ENCODE measurements at places on chromosomes 2 and 18.

DNA sequence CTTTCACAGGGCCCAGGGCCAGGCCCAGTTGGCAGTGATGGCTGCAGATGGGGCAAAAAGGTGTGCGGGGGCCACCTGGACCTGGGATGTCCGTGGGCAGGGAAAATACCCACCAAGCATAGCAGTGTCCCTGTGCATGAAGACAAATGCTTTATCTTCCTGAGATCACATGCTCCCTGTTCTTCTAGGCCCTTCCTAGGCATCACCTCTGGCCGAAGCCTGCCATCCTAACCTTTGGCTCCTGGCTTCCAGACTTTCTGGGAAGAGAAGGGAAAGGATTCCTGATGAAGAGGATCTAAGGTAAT lies 105.0 kb upstream of the SMAD2 start:
- no peak for DNase-seq

DNA sequence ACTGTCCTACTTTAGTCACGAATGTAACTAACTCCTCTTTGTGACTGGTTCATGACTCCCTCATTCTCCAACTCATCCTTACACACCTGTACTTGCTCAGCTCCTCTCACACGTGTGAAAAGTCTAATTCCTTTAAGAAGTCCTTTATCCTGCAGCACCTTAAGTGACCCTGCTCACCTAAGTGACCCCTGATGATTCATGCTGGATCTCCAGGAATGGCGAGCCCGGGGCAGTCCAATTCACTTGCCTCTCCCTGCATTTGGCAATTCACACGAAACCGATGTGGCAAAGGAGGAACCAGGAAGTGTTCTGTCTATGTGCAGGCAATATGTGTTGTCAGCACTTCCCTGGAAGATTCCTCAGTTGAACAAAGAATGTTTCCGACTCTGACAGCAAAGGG lies 189.8 kb upstream of the NABP1 start:
- DNase-seq, result no peak

DNA sequence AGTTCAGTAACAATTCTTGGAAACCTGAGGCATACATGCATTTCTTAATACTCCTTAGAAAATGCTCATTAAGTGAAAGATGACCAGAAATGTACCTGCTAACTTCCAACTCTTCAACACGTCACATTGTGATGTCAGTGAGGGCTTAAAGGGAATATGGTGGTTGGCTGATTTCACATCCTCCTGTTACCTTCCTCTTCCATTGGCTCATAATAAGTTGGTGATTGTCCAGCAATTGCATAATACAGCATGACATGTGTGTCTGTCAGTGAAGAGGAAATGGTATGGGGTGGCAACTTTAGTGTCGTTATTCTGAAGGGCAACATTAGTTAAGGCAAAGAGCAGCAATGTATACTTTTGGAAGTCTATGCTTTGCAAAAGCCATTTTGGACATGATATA lies 26.0 kb downstream of the PLEK start:
- no peak for DNase-seq

DNA sequence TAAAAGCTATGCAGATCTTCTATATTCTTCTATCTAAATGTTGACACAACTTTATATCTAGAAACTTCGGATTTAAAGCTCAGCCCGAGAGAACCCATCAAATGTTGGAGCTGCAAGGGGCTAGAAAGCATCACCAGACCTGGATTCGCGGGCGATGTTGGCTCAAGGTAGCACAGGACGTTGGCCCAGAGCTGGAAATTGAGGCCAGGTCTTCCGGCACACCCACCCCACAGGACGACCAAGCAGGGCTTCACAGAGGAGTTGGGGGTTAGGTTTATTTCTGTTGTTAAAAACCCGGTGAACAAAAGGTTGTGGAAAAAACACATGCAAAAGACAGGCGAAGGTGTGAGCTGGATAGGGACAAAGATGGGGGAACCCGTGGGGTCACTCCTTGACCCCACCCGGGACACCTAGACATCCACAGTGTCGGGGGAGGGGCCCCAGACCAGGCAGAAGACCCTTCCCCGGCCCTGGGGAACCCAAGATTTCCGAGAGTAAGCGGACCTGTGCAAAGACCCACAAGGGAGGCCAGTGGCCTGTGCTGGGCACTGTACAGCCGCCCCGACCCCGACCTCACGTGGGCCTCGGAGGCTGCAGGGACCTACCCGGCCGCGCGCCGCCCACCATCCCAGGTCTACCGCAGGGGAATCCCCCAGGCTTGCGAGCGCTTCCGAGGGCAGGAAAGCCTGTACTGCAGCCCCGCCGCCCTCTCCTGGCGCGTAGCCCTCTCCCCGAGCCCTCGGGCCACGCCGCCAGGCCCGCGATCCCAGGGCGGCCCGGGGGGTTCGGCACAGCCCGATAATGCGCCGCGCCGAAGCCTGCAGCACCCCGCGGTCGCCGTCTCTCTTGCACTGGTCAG lies 1.8 kb upstream of the AGBL5 start:
- peak; percentile 61 for DNase-seq

GRCh38 chr2:213266421-213266820 lies 17.8 kb upstream of the SPAG16 start:
- DNase-seq, result no peak

- DNase-seq, result no peak
Observed at GRCh38 chr2:224369028-224369632, 32.8 kb downstream of the FAM124B start.

GRCh38 chr18:42268798-42269197 lies 313.8 kb downstream of the PIK3C3 start:
- DNase-seq, result no peak

DNA sequence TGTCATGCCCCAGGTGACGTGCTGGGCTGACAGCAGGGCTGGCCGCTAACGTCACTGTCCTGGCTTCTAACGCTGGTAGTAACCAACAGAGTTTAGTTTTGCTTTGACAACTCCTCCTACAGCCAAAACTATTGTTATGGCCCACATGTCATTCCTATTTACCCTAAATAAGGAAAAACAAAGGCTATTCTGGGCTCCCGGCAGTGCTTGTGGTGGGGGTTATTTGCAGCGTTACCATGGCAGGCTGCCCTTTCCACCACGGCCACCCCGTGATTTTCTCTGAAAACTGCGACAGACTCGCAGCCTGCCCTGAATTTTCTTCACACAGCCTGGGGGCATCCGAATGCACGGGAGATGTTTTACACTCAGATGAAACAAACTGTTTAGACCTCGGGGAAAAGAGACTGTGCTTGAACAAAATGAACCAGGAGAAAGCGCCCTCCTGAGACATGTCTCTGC lies 115.2 kb downstream of the FAM210A start:
- no peak for DNase-seq

DNA sequence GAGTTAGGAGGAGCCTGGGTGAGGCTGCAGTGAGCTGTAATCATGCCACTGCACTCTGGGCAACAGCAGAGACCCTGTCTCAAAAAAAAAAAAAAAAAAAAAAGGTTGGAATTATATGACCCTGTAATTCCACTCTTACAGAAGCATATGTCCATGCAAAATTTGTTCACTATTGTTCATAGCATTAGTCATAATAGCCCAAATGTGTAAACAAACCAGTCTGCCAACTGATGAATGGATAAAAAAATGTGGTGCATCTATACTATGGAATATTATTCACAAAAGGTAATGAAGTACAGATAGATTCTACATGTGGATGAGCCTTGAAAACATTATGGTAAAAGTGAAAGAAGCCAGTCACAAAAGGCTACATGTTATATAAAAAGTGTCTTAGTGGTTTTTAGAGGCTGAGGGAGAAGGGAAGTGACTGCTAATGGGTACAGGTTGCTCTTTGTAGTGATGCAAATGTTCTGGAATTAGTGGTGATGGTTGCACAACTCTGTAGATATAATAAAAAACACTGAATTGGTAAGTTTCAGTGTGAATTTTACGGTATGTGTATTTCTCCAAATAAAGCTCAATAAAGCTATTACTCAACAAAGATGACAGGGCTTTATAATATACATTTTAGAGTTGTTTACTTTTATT lies 9.4 kb downstream of the COA5 start:
- no peak for DNase-seq
